NCI-H2081 (cell line): ENCODE measurements at places on chromosomes 3 and 15.

DNA sequence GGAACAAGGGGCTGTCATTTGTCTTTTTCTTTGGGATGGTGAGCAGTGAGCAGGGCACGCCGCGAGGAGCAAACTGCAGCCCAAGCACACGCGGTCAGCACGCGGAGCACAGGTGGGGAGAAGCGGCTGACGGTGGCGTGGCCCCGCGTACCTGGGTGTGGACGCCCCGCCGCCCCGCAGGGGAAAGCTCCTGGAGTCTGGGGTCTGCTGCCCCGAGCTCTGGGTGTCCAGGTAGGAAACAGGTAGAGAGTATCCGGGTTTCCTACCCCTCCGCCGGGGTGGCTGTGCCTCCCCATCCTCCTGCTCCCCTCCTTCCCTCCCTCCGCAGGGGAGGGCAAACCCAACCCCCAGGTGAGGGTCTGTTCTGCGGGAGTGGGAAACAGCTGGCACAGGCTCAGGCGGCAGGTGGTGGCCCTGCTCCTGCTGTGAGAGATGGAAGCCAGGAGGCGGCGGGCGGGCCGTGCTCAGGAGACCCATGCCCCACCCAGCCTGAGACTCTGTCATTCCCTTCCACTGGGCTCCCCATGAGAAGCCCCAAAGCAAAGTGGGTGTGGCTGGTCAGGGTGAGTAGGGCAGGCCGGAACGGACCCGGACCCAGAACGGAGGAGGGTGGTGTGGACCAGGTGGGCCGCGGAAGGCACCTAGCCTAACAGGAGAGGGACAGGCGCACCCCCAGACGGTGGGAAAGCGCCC, 56.9 kb upstream of the CGNL1 start:
- no peak for DNase-seq

- no peak for DNase-seq
Measured at GRCh38 chr15:39025881-39026280, 461.3 kb upstream of the RASGRP1 start.

- DNase-seq: no peak
Measured at GRCh38 chr3:140216249-140216648, 281.3 kb downstream of the CLSTN2 start.

DNA sequence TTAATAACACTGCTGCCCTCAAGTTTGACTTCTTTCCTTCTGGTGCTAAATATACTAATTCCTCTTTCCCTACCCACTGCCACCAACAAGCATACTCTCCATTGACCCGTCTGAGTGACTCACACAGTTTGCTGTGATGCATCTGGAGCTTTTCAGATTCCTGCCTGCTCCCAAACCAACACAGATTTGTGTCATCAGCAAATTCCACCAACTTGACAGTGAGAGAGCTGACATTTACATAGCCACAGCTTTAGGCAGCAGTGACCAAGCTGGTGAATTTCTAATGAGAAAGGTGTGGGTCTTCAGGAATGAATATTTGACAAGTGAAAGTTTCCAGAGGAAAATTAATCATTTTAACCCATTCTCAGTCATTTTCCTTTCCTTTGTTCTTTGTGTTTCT, 96.5 kb upstream of the PRICKLE2 start:
- no peak for DNase-seq

DNA sequence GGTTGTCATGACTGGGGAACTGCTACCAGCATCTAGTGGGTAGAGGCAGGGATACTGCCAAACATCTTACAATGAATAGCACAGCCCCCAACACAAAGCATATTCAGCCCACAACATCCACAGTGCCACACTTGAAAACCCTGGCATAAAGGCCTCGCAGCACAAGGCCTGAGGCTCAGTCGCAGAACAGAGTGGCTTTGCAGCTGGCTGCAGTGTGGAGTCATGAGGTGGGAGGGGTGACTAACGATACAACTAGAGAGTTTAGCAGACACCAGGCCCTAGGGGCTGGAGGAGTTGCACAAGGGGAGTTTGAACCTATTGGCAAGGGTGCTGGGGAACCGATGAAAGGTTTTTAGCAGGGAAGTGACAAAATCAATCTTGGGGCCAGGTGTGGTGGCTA, 32.1 kb downstream of the GRK7 start:
- no peak for DNase-seq

- DNase-seq: no peak
Measured at GRCh38 chr15:54017251-54017650, 39.0 kb downstream of the UNC13C start.

- DNase-seq: no peak
Measured at GRCh38 chr3:86954226-86954625, 36.7 kb downstream of the VGLL3 start.

DNA sequence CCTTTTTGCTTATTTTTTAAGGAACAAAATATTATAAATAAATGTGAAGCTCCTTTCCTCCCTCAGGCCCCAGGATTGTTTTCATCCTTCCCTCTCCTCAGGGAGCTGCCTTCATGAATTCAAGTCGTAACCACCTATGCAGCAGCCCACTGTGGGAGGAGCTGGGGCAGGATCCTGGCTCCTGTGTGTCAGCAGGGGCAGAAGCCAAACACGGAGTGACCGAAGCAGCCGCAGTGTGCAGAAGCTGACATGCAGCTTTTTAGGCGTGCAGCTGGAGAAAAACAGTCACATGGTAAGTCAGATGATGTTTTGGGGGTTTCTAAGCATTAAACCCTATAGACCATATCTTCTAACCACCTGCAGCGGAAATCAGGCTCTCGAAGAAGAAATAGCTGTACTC, 231.3 kb downstream of the OCA2 start:
- no peak for DNase-seq

DNA sequence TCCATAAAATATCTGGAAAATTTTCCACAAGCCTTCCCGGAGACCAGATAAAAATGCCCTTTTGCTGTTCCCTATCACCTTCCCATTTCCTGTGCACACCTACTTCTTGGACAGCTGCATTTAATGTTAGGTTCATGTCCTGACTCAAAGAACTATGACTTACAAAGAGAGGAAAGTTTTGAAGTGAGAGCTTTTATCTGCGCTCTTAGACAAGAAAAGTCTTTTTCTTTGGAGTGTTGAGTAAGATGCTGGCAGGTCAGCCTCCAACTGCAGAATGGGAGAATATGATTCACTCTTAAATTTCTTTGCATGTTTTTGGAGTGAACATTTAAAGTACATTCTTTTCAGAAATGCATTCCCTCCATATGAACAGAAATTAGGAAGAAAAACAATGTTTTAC, 147.3 kb upstream of the DPH6 start:
- no peak for DNase-seq

- no peak for DNase-seq
Measured at GRCh38 chr3:53597136-53597915, 102.9 kb downstream of the CACNA1D start.

DNA sequence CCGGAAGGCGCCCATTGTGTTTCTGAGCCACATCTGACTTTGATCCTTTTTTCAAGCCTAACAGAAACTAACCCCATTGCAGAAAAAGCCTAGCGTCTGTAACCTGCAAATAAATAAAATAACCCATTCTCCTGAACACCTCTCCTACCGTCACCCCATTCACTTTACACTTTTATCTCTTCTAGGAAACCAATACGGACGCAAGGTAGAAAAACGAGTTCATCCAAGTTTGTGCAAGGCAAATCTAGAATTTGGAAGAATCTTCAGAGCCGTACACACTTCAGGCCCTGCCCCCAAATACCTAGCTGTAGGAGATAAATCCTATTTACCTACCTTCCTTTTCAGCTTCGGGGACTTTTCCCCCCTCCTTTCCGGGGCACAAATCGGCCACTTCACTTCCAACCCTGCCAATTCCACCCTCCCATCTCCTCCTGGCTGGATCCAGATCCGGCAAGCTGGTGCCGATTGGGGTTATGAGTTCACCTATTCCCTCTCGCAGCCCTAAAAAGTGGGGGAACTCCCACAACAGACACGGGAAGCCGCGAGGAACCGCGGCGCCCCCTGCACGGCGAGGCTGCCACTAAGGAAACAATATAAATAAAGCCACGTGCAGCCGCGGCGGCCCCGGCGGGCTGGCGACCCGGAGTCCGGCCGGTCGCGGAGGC, 987 bp downstream of the PRTG start:
- peak; percentile 16 for DNase-seq

GRCh38 chr3:139128803-139129202, 84.1 kb upstream of the PRR23C start:
- DNase-seq: no peak

DNA sequence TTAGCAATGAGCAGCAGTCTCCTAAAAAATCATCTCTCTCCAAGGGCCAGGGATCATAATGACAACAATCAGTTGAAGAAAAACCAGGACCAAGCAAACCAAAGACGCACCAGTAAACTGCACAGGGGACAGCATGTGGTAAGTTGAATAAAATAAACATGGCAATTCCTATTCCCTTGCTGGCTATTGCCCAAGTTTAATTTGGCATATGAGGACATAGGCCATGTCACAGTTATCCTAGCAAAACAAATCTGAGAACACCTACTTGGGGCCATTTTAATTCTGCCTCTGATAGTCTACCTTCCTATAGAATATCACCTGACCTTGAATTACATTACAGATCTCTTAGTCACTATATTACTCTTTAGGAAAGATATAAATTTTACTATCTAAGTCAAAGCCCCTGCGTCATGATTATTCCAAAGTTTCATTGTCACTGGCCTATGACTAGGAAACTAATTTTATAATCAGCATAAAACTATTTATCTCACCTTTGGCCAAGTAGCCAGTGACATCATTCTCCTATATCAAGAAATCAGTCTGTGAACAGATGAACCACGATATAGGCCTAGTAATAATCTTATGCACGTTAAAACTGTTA, 23.0 kb downstream of the AP3S2 start:
- no peak for DNase-seq

DNA sequence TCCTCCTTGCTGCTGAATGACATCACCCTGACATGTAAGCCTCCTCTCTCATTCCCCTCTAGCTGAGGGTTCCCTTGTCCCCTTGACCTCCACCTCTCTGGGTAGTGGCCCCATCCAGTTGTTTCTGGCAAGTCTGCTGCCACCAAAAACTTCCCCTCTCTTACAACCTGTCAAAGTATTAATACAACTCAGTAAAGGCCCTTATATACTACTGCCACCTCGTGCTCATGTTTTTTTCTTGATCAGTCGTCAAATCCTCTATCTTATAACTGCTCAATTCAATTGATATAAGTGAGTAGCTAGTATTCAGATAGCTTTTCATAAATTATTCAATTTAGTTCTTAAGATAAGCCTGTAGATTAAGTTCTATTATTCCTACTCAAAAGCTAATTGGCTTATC, 249.6 kb downstream of the MBNL1 start:
- no peak for DNase-seq

DNA sequence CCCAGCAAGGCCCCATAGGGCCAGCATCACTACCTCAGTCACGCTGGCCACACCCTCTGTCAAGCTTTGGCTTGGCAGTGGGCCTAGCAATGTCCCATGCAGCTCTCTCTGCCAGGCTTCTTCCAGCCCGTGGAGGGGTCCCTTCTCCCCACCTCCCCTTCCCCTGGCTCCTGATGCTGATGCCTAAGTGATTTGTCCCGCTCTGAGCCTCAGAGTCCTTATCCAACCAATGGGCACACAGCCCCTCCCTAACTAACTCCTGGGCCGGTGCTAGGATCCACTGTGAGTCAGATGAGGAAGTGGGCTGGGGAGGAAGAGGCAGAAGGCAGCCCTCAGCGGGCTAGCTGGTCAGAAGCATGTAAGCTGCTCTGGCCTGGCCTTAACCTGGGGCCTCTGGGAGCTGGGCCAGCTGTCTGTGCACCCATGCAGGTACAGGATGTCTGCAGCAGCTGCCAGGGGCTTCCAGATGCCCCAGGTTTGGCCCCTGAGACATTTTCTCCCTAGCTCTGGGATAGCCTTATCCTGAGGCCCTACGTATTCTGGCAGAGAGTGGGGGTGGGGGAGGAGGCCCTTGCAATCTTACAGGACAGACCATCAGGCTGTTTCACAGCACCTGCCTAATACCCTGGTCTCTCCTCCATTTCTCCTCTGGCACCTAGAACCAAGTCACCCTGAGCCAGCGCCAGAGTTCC, 740 bp upstream of the ZBTB47 start:
- no peak for DNase-seq

GRCh38 chr3:88141458-88142083, 8.2 kb upstream of the C3orf38 start:
- no peak for DNase-seq

DNA sequence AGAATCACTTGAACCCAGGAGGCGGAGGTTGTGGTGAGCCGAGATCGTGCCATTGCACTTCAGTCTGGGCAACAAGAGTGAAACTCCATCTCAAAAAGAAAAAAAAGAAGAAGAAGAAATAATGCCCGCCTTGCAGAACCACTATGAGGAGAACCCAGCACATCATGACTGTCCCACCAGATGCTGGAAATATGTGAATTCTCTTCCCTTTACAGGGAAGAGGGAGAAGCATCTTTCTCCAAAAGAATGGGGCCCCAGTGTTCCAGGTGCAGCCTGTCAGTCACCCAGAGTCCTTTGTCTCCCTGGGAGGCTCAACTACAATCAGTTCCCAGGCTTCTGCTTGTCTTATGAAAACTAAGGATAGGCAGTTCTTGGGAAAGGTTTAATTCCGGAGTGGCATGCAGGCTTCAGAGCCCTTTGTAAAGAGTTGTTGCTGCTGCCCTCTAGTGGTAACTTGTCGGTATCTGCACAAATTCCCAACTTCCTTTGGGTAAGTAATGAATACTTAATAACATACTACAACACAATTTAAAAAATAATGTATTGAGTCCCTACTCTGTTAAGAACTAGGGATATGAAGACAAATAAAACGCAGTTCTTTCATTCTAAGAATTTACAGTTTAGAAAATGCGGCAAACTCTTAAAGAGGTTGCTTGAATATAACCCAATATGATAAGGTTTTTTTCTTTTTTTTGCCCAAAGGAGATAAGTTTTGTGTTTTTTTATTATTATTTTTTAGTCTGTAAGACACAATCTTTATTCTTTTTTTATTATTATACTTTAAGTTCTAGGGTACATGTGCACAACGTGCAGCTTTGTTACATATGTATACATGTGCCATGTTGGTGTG, 18.6 kb upstream of the TICRR start:
- peak; percentile 67 for DNase-seq

DNA sequence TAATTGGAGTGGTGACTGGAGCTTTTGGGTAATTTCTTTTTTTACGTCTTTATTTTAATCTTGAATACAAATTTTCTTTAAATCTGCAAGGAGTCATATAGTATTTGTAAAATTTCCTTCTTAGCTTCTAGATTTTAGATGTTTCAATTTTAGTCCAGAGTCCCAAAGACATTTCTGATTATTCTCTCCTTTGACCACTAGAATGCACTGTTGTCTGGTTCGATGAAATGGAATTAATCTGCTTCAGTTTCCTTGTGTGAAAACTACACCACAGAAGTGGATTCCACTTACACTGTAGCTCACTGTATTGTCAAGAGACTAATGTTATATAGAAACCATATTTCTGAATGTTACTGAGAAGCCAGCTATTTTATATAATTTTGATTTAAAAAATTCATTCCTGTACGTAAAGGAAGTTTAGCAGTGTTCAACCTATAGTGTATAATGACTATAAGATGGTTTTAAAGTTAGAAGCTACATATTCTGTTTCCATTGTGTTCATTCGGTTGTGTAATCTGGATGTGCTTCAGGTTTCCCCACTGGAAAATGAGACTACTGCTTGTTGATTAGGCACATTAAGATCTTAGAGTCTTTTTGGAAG, 6.1 kb downstream of the GRAMD1C start:
- peak; percentile 16 for DNase-seq

- DNase-seq: no peak
Measured at GRCh38 chr15:101556273-101556672, 66.8 kb upstream of the PCSK6 start.

- DNase-seq: no peak
Measured at GRCh38 chr3:196688349-196688748, 23.7 kb downstream of the CEP19 start.
